ENCODE measurements at places on chromosomes 3 and 15.

DNA sequence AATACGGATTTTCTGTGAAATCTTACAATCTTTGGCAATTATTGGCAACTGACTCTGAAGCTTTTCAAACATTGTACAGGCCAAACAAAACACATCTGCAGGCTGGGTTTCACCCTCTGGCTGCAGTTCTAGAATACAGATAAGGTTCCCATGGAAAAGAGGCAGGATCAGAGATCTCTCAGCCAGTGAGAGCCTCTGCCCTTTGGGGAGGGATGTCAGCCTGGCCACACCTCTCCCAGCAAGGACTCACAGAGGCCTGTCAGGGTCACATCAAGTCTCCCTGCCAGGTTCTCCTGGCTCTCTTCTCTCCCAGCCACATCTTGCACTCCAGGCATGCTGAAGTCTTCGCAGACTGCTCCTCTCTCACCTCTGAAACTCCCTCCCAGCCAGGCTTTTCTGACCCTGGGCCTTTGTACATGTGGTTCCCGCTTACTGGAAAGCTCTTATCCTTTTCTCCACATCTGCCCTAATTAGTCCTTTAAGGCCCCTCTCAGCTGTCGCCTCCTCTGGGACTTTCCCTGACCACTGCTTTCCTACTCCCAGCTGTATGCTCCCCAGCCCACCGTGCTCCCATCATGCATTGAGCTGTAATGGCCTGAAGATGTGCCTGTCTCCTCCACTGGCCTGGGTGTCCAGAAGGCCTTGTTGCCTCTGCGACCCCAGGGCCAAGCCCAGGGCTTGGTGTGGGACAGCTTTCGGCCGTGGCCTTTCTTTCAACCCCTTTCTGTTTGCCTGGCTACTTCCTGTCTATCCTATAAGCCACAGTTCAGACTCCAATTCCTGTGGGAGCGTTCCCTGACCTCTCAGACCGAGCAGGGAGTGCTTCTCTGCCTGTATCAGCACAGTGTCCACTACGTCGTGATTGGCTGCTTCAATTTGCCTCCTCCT, 4.3 kb downstream of the RBP1 start:
- no peak for DNase-seq

GRCh38 chr3:121654493-121655385, 6.0 kb downstream of the HCLS1 start:
- DNase-seq = no peak

- DNase-seq = no peak
Observed at GRCh38 chr15:51620122-51620521, 2.4 kb downstream of the DMXL2 start.

DNA sequence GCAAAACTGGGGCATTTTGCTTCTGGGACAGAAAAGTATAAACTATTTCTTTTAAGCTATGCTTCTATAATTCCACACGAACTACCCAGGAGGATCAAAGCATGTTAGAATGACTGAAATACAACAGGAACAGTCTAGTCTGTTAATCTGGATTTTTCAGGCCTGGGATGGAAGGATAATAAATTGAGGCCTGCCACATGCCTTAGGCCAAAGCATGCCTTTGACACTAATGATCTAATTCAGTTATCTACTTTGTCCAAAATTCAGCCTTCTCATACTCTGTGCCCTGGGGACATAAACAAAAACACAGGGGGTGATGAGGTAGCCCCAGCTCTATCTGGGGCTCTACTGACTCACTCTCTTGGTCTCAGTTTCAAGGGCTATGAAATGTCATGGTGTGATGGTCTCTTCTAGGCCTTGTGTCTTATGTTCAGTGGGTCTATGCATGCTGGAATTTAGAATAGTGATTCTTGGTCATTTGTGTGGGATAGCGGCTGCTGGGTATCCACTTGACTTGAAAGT, 32.5 kb downstream of the GAP43 start:
- no peak for DNase-seq

DNA sequence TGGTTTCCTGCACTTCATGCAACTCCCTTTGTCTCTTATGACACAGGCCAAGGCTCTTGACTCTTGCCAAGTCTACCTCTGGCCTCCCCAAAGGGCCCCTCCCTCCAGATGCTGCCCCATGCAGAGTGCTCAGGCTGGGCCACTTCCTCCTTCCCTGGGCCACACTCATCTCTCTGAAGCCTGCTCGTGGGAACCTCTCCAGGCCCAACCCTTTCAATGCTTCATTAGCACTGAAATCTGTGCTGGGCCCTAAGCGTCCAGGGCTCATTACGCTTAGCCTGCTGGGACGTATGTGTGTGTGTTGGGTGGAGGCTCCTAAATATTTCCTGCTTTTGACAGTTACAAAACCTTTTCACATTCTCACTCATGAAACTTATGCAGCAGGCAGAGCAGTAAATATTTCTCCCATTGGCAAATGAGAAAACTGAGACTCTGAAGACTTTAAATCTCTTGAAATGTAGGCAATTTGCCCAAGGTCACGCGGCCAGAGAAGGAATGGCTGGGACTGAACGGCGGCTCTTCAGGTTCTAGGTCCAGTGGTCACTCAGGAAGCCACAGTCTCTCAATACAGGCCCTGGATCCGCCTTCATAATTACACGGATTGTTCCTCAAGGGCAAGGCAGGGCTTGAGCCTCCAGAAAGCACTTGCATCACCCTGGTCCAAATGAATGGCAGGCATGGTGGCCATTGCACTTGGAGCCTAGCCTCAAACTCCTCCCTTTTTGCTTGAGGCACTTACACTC, 241.7 kb upstream of the HES1 start:
- no peak for DNase-seq

- no peak for DNase-seq
Observed at GRCh38 chr15:67501177-67501835, 19.6 kb upstream of the C15orf61 start.

- DNase-seq = no peak
Observed at GRCh38 chr3:122816587-122816986, 21.7 kb downstream of the SLC49A4 start.

DNA sequence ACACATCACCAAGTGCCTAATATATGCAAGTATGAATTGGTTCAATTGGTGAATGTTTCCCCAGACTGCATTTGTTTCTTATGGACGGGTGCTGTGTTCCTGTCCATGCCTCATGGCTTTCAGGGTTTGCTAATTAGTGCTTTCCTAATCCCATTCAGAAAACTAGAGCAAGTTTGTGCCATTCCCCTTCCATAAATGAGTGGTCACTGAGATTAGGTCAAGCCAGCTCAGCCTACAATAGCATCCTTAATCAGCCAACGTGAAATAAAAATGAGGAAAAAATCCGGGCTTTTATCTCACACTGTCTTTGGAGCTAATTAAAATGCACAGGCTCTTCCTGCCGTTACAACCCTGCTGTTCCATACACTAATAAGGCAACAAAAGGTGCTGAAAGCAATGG, 788.8 kb downstream of the ROBO1 start:
- DNase-seq = no peak

- DNase-seq = no peak
Observed at GRCh38 chr3:23704298-23704697, 101.5 kb upstream of the UBE2E1 start.

DNA sequence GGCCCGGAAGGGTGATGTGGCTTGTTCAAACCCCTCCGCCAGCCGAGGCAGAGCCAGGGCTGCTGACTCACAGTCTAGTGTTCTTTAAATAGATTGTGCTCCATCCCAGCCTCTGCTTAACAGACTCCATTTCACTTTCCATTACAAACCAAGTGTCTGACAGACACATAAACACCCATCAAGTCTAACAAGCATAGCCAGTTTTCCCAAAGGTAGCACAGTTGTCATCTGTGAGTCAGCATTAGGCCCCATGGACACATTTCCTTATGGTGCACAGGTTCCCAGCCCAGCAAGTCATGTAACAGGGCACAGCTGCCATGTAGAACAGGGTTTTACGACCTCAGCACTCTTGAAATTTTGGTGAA, 109.9 kb upstream of the RAP2B start:
- no peak for DNase-seq

GRCh38 chr3:183879243-183879642, 5.4 kb downstream of the PARL start:
- DNase-seq = no peak

GRCh38 chr15:48616216-48616615, 29.3 kb downstream of the FBN1 start:
- no peak for DNase-seq

GRCh38 chr3:196803891-196804468, 63.7 kb upstream of the SENP5 start:
- no peak for DNase-seq

- no peak for DNase-seq
Observed at GRCh38 chr3:82496890-82497560, 735.6 kb upstream of the GBE1 start.

DNA sequence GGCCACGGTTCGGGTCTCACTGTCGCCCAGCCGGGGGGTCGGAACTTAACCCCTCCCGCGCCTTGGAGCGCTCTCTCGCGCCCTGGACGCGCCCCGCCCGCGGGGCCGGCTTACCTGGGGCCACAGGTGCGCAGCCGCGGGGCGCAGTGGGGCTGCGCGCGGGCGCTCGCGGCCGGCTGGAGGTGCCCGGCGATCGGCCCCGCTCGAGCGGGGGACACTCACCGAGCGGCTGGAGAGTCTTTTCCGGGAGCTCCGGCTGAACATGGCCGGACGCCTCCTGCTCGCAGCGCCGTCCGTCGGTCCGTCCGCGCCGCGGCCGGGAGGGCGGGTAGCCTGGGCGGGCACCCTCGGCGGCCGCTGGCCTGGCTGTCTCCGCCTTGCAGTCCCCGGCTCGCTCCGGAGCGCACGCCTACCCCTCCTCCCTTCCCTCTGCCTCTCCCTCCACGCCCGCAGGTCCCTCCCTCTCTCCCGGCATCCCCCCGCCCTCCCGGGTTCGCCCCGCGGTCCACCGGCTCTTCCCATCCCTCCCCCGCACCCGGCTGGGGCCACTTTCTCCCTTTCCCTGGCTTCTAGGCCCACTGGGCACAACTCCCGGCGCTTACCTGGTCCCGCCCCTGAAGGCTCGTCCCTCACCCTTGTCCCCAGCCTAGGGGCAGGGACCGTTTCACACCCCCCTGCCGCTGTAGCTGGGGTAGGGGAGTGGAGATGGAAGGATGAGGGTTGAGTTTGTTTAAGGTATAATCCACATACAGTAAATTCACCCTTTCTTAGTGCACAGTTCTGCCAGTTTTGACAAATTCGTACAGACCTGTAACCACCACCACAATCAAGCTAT, 220.1 kb upstream of the PRICKLE2 start:
- DNase-seq = no peak

DNA sequence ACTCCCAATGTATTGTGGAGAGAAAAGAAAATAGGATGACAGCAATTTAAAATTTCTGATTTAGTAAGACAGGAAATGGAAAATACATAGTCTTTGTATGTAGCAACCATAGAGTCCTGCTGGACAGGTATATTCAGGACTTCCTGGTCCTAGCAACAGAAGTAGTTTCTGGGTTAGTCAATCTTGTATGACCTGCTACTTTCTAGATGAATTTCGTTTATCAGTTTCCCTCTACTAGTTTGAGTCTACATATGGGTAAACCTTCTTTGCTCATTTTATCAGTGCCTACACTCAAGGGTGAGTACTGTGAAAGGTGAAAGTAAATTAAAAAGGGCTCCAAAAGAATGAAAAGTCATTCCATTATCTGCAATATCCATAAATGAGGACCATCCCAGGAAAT, 309.8 kb downstream of the UNC13C start:
- no peak for DNase-seq

- DNase-seq = no peak
Observed at GRCh38 chr15:33125894-33126537, 68.5 kb downstream of the FMN1 start.

- no peak for DNase-seq
Observed at GRCh38 chr3:13815088-13815683, 64.7 kb downstream of the WNT7A start.

GRCh38 chr15:39736412-39737195, 46.0 kb downstream of the FSIP1 start:
- no peak for DNase-seq

- no peak for DNase-seq
Observed at GRCh38 chr3:62604751-62605351, 231.5 kb upstream of the FEZF2 start.

- no peak for DNase-seq
Observed at GRCh38 chr15:44084770-44085169, 110.3 kb downstream of the FRMD5 start.

- DNase-seq = no peak
Observed at GRCh38 chr3:29447946-29448627, 167.2 kb downstream of the RBMS3 start.

- DNase-seq = no peak
Observed at GRCh38 chr3:111768571-111769100, 90.4 kb upstream of the PHLDB2 start.

DNA sequence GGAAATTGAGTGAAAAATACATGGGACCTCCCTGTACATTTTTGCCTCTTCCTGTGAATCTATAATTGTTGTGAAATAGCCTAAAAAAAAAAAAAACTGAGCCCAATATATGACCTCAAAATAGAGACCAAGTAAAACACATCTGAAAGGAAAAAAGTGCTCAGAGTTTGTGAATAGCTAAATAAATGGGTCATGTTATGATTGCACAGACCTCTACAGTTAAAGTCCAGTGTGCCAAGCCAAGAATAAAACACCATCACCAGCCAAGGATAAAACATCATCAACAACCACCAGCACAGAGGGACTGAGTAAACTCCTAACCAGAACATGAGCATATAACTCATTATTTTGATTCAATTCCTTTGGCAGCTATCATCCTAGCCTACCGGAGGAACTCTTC, 115.6 kb upstream of the AGTR1 start:
- no peak for DNase-seq

GRCh38 chr3:183279371-183279770, 26.3 kb downstream of the B3GNT5 start:
- DNase-seq = no peak

- DNase-seq = no peak
Observed at GRCh38 chr3:180430896-180431295, 171.1 kb upstream of the TTC14 start.

DNA sequence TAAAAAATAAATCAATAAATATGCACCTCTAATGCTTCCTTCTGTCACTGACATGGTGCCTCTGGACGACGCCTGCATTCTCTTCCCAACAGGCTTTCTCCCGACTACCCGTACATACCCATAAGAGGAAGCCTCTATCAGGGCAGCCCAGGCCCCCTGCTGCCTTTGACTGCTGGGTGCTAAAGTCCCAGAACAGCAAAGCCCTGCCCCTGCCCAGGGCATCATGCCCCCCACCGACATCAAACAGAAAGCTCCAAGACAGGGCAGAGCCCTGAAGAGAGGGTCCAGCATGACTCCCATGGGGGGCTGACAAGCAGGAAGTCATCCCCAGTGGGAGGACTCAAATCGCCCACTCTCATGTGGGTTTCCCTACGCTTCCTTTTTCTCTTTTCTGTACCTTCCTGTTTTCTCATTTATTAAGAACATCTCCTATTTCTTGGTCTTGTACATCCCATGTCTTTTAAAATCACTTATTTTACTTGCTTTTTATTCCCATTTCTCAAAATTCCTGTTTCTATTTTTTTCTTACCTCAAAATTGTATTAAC, 23.4 kb downstream of the XPC start:
- DNase-seq = no peak

GRCh38 chr3:95272166-95272565, 1209.3 kb downstream of the NSUN3 start:
- DNase-seq = no peak

DNA sequence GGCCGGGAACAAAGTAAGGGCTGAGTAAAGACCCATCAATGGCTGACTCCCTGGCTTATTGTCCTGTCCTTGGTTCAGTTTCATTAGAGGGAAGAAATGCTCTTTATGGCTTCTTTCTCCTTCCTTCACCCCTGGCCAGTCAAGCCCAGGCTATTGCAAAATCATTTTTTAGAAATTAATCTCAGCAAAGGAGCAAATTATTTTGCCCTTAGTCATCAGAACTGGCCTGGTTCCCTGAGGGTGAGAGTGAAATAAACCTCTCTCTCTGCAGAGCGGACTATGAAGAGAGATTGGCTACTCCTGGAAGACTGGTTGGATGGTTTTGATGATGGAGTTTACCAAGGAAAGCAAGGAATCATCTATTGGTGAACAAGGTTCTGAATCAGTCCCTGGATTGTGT, 52.7 kb upstream of the OXTR start:
- no peak for DNase-seq
